ENCODE measurements at places on chromosomes 5 and 9. TPM values are rescaled to one million over a fixed set of nuclear protein-coding genes. Genes with fewer than 3 reads are reported as not detected.

GRCh38 chr9:96523374-96523773 lies 73.4 kb downstream of the HABP4 start:
- no peak for DNase-seq

- DNase-seq, result no peak
Measured at GRCh38 chr5:153267506-153267905, 223.0 kb upstream of the GRIA1 start.

DNA sequence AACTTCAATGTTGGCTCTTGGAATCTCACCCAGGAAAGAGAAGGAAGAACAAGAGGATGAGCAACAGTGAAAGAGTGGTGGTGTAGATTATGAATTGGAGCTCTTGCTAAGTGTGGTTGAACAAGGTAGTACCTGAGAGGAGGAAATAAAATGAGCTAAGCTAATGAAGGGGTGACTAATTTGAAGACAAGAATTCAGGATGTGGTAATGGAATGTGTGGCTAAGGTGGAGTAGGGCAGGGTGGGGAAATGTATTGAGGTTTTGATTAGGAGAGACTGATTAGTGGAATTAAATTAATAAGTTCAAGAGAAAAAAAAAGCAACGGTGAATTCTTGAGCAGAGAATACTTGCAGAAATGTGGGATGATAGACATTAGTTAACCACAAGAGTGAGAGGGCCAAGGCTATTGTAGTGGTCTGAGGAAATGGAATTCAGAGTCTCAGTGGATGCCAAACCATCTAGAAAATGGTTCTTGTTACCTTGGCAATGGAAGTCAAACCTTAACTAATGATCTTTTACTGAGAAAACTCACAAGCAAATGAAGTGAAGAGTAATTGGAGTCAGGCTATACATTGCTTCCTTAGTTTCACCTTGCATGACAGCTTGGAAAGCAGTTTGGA lies 648.3 kb upstream of the ZNF608 start:
- no peak for DNase-seq

GRCh38 chr9:4964540-4964939 lies 20.5 kb upstream of the JAK2 start:
- DNase-seq, result no peak

GRCh38 chr9:88387036-88387551 lies 1.1 kb upstream of the SPIN1 start:
- DNase-seq, result peak; percentile 41

GRCh38 chr9:34570809-34571480 lies 18.6 kb downstream of the CNTFR start:
- no peak for DNase-seq

GRCh38 chr9:14373706-14374105 lies 59.8 kb upstream of the NFIB start:
- no peak for DNase-seq

GRCh38 chr5:93886917-93887361 lies 145.5 kb upstream of the POU5F2 start:
- DNase-seq, result no peak

DNA sequence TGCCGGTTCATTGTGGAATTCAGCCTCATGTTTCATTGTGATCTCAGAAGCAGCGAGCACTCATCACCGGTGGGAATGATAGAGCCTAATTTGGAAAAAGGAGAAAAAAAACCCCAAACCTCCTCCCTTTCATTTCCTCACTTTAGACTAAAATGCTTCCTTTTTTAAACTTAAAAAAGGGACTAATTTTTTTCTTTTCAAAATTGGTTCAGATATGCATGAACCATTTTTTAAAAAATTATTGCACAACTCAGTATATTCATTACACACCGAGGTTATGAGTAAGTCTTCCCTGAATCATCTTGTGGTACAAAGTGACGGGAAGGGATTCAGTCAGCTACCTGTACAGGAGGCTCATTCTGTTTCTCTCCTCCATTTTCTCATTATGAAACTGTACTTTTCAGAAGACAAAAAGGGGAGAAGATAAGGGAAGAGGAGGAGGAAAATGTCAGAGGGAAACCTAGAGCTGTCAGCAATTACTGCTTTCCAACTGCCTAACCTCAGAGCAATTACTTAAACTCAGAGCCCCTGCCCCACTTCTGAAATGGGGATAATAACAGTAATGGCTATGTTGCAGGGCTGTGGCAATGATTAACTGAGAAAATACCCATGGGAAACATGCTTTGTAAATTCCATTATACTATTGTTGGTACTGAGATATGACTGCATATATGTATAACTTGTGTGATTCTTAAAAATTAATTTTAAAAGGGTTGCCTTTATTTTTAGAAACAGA lies 24.0 kb downstream of the GALNT10 start:
- no peak for DNase-seq

GRCh38 chr5:89300426-89300970 lies 417.5 kb upstream of the MEF2C start:
- DNase-seq, result no peak

GRCh38 chr9:38008168-38009034 lies 60.6 kb downstream of the SHB start:
- DNase-seq, result peak; percentile 54

Gene VAV2
- 12.6 TPM for total RNA-seq

Gene EMB
- 2.8 TPM for total RNA-seq

Gene PCDHA13
- total RNA-seq, result not detected

Data from liver (tissue), 10 donors.